ENCODE measurements at places on chromosomes 5 and 9.
A peak's percentile ranks its signal among the peaks of the same experiment; 100 is the strongest.

DNA sequence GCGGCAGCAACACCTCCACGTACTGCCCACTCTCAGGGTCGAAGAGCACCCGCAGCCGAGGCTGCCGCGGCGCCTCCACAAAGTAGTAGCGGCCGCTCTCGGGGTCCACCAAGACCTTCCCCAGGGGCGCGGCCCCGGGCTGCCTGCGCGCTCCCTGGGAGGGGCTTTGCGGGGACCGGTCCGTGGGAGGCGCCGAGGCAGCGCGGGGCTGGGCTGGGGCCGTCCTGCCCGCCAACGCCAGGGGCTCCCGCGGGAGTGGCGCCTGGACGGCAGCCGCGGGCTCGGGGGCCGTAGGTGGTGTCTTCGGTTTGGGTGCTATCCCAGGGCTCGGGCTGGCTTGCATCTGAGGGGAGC, 2.6 kb upstream of the MZB1 start:
- peaks cover 18% of the 10 kb centered on the region for H3K4me1 ChIP-seq
- H3K27me3 ChIP-seq: no peaks in the 10 kb centered on the region
- H3K27ac ChIP-seq: no peak overlapping the region
- no peak for DNase-seq
- H3K4me3 ChIP-seq: peak overlapping the region; percentile 13

DNA sequence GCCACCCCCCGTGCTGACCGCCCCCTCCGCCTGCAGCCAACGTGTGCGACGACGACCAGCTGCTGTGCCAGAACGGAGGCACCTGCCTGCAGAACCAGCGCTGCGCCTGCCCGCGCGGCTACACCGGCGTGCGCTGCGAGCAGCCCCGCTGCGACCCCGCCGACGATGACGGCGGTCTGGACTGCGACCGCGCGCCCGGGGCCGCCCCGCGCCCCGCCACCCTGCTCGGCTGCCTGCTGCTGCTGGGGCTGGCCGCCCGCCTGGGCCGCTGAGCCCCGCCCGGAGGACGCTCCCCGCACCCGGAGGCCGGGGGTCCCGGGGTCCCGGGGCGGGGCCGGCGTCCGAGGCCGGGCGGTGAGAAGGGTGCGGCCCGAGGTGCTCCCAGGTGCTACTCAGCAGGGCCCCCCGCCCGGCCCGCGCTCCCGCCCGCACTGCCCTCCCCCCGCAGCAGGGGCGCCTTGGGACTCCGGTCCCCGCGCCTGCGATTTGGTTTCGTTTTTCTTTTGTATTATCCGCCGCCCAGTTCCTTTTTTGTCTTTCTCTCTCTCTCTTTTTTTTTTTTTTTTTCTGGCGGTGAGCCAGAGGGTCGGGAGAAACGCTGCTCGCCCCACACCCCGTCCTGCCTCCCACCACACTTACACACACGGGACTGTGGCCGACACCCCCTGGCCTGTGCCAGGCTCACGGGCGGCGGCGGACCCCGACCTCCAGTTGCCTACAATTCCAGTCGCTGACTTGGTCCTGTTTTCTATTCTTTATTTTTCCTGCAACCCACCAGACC, 80.2 kb downstream of the NTNG2 start:
- H3K4me1 ChIP-seq: peaks cover 5% of the 10 kb centered on the region

DNA sequence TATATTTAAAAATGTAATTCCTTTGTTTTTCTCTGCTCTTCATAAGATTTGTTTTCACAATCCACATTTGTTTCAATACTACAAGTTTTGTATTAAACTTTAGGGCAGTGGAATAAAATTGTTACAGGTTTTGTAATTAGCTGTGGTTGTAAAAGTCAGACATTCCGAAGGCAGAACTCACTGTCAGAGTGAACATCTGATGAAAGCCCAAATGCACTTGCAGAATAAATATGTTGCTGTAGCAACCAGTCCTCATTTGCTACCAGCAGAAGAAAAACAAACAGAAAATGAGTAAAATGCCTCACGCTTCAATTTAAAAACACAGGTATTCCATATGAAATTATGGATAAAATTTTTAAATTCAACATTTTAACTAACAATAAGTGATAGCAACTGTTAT, 740.1 kb upstream of the FAM174A start:
- no peaks in the 10 kb centered on the region for H3K27me3 ChIP-seq
- H3K27ac ChIP-seq: no peak overlapping the region
- H3K4me1 ChIP-seq: no peaks in the 10 kb centered on the region
- no peak for DNase-seq
- no peak overlapping the region for H3K4me3 ChIP-seq

GRCh38 chr5:136018814-136019783, 9.7 kb upstream of the TGFBI start:
- no peak for DNase-seq
- H3K4me3 ChIP-seq: no peak overlapping the region
- H3K27ac ChIP-seq: peak overlapping the region; percentile 95

GRCh38 chr5:35852084-35852734, 4.5 kb upstream of the IL7R start:
- no peaks in the 10 kb centered on the region for H3K36me3 ChIP-seq
- peaks cover 6% of the 10 kb centered on the region for H3K4me1 ChIP-seq
- DNase-seq: no peak
- H3K27me3 ChIP-seq: no peaks in the 10 kb centered on the region
- no peak overlapping the region for H3K4me3 ChIP-seq

DNA sequence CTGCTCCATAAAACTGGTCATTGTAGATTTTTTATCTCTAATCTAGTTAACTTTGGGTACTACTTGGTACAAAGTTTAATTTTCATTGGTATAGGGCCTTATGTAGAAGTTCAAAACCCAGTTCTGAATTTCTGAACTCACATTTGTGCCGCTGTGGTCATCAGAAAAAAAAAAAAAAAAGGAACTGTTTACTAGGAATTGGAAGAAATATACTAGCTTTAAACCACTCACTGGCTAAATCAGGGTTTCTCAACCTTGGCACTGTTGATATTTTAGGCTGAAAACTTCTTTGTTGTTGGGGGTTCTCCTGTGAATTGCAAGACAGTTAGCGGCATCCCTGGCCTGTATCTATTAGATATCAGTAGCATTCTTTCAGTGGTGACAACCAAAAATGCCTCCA, 4.1 kb upstream of the ZFYVE16 start:
- H3K36me3 ChIP-seq: no peaks in the 10 kb centered on the region
- no peak overlapping the region for H3K27ac ChIP-seq
- H3K4me3 ChIP-seq: no peak overlapping the region
- peaks cover 21% of the 10 kb centered on the region for H3K4me1 ChIP-seq
- no peaks in the 10 kb centered on the region for H3K27me3 ChIP-seq

- H3K4me1 ChIP-seq: no peaks in the 10 kb centered on the region
- H3K4me3 ChIP-seq: no peak overlapping the region
- H3K36me3 ChIP-seq: no peaks in the 10 kb centered on the region
- DNase-seq: no peak
- no peaks in the 10 kb centered on the region for H3K27me3 ChIP-seq
- no peak overlapping the region for H3K27ac ChIP-seq
Measured at GRCh38 chr5:18195910-18196309, 561.6 kb downstream of the TAF11L14 start.

- H3K4me3 ChIP-seq: no peak overlapping the region
- H3K27ac ChIP-seq: no peak overlapping the region
- peaks cover 16% of the 10 kb centered on the region for H3K4me1 ChIP-seq
- no peaks in the 10 kb centered on the region for H3K27me3 ChIP-seq
Measured at GRCh38 chr9:109107402-109108240, 12.1 kb downstream of the TMEM245 start.

DNA sequence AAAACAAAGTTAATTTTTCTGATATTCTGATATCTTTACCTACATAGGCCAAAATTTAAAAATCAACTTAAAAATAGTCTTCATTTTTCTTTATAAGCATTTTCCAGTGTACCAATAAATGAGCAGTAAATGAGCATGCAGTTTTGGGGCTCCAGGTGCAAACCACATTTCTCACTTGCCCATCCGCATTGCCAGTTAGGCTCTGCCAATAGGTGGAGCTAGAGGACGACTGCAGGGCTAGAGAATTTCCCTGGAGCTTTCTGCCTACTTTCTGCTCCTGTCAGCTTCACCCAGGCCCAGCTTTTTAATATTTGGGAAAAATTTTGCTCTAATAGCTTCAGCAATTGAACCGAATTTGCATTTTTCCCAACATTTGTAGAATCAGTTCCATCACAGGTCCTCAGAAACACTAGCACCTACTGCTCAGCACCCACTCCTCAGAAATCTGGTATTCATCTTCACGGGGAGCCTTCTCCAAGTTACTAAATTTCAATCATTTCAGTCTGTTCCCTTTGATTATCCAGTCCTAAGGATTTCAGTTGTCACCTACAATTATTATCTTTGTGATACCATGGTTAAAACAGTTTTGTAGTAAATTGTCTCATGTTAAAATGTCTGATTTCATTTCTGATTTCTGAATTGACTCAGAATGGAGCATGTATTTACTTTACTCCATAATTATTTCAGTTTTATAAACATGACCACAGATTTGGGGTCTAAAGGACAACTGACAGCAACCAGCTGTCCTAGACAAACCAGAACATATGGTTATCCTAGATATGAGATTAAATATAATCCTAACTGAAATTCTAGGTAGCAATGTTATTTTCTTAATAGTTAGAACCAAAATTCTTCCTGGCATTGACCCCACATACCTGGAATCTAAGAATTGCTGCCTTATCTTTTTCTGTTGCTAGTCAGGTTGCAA, 104.6 kb upstream of the FAM174A start:
- no peaks in the 10 kb centered on the region for H3K4me1 ChIP-seq
- peak; percentile 42 for DNase-seq
- H3K4me3 ChIP-seq: no peak overlapping the region
- no peaks in the 10 kb centered on the region for H3K27me3 ChIP-seq
- no peak overlapping the region for H3K27ac ChIP-seq
- H3K36me3 ChIP-seq: no peaks in the 10 kb centered on the region

DNA sequence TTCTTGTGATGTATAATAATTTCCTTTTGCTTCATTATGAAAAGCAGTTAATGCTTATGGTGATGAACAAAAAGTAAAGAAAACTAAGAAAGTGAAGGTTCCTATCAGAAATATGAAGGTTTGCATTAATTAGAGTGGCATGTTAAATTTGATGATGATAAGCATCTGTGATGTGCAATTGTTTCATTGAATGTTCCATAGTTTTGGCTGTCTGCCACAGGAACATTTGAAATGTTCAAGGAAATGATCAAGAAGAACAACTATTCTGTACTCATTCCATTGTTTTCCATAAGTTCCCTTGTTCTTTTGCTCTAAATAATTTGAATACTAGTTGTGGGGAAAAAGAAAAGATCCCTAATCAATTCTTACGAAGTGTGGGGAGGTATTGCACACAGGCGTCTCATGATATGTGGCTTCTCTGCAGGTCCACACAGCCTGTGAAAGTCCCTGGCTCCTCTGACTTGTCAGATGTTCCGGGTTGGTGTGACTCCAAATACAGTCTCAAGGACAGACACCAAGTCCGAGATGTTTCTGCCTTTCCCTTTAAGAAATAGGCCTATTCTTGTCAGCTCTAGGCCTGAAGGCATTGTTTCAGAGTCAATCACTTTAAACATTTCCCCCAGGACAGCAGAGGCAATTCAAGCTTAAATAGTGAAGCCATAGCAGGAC, 152.6 kb upstream of the MAST4 start:
- H3K4me1 ChIP-seq: no peaks in the 10 kb centered on the region
- no peaks in the 10 kb centered on the region for H3K36me3 ChIP-seq
- no peaks in the 10 kb centered on the region for H3K27me3 ChIP-seq
- no peak overlapping the region for H3K27ac ChIP-seq

DNA sequence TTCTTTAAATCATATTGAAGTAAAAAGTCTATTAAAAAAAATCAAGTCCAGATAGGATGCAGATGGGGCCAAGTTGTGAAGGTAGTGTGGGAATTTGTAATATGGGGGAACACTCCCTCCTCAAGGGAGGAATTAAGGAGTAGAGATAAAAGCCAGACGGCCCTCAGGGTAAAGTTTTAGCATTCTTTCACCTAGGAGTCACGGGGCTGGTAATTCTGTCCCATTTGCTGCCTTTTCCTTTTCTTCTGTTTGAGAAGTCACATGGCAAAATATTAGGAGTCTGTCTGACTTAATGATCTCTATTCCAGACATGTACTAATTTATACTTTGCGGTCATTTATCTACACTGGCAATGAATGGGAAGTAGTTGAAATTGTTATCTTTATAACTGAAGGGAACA, 61.9 kb downstream of the SNX24 start:
- no peaks in the 10 kb centered on the region for H3K4me1 ChIP-seq
- no peak overlapping the region for H3K27ac ChIP-seq
- no peak overlapping the region for H3K4me3 ChIP-seq
- H3K36me3 ChIP-seq: no peaks in the 10 kb centered on the region

DNA sequence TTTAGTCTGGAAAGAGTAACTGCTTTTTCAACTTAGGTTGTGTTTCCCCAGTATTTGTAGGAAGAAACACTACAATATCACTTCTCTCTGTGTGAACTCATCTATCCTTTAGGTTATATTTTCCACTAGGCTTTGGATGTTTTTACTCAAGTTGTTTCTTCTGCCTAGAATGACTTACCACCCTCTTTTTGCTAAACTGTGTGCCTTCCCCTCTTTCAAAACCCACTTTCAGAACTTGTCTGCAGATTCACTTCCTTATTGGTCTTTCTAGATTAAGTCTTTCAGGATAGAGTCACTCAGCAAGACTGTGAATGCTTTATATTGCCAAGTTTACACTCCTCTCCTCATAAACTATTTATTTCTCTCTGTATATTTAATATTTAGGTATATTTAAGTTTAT, 14.2 kb upstream of the CAST start:
- H3K27ac ChIP-seq: no peak overlapping the region
- DNase-seq: no peak
- no peaks in the 10 kb centered on the region for H3K36me3 ChIP-seq
- no peaks in the 10 kb centered on the region for H3K27me3 ChIP-seq
- H3K4me3 ChIP-seq: no peak overlapping the region

GRCh38 chr5:35354751-35355150, 124.5 kb upstream of the PRLR start:
- H3K36me3 ChIP-seq: no peaks in the 10 kb centered on the region
- no peaks in the 10 kb centered on the region for H3K4me1 ChIP-seq
- no peak for DNase-seq
- H3K27ac ChIP-seq: no peak overlapping the region

DNA sequence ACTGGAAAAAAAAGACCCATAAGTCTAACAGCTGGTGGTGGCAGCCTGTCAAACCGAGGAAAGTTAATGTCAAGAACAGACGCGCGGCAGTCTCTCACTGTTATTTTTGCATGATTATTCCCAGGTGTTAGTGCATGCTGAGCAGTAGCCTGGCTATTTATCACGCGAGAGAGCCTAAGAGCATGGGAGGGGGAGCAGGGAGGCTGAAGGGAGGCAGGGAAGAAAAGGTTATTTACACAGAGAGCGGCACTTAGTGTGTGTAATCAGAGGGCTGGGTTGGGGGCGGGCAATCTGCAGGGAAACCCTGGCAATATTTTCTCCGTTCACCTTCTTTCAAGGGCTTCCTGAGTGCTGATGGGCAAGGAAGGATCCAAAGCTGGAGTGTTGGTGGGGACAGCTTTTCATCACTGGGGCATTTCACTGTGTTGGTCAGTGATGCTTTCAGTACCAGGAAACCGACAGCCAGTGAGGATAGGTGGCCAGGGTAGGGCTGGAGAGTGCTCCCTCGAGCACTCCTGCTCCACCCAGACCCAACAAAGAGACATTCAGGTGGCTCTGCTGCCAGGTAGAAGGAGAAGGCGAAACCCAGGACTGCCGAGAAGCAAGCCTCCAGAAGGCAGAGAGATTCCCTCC, 39.6 kb downstream of the ZNF608 start:
- H3K27me3 ChIP-seq: no peaks in the 10 kb centered on the region
- no peaks in the 10 kb centered on the region for H3K36me3 ChIP-seq
- no peaks in the 10 kb centered on the region for H3K4me1 ChIP-seq

GRCh38 chr9:4987961-4988421, 2.9 kb downstream of the JAK2 start:
- H3K27ac ChIP-seq: no peak overlapping the region
- peak; percentile 61 for DNase-seq
- H3K4me1 ChIP-seq: peaks cover 37% of the 10 kb centered on the region
- peaks cover 5% of the 10 kb centered on the region for H3K36me3 ChIP-seq
- H3K27me3 ChIP-seq: no peaks in the 10 kb centered on the region
- H3K4me3 ChIP-seq: no peak overlapping the region

All from liver (tissue), 10 donors.